ENCODE measurements at places on chromosomes 11 and 22. TPM values are rescaled to one million over a fixed set of nuclear protein-coding genes. Genes with fewer than 3 reads are reported as not detected.

The LMO1 gene
- total RNA-seq: not detected

The IPO7 gene
- 114 TPM for total RNA-seq

The CADM1 gene
- 19.6 TPM for total RNA-seq

The OR8J1 gene
- total RNA-seq: not detected

The KCNK4 gene
- 0.43 TPM for total RNA-seq

The TSPO gene
- total RNA-seq: 70.6 TPM

The INPP5J gene
- total RNA-seq: 3.5 TPM
